ENCODE measurements at places on chromosomes 2 and 18. TPM values are rescaled to one million over a fixed set of nuclear protein-coding genes. Genes with fewer than 3 reads are reported as not detected.

Gene LIMS2
- 5.7 TPM for total RNA-seq

Gene TCF7L1
- total RNA-seq: 8.9 TPM

Gene TUBA3E
- not detected for total RNA-seq

Gene CNTNAP5
- total RNA-seq: not detected

Gene B3GNT7
- 0.52 TPM for total RNA-seq

Gene OXER1
- under 0.01 TPM for total RNA-seq

Gene KIAA2012
- under 0.01 TPM for total RNA-seq

Gene SIX2
- 4.2 TPM for total RNA-seq

Gene CNOT11
- 19.8 TPM for total RNA-seq

Gene SERPINB5
- total RNA-seq: not detected

Gene MRPS9
- total RNA-seq: 23.5 TPM

Gene SERPINB4
- not detected for total RNA-seq

Gene LIMS3
- 1.6 TPM for total RNA-seq

Gene TMEM163
- 1.0 TPM for total RNA-seq

Gene PAIP2B
- 5.7 TPM for total RNA-seq

Gene CD8B2
- total RNA-seq: under 0.01 TPM

Gene KLHL41
- total RNA-seq: 2,637 TPM

Gene HOXD13
- under 0.01 TPM for total RNA-seq

Gene CKAP2L
- 1.0 TPM for total RNA-seq

Gene PRKD3
- total RNA-seq: 48.5 TPM

Gene CRYGD
- total RNA-seq: not detected

Gene LYPD1
- total RNA-seq: 4.2 TPM

Gene MORN2
- total RNA-seq: 12.0 TPM

Gene ZEB2
- total RNA-seq: 108 TPM

Gene VWA3B
- not detected for total RNA-seq

Gene IFT172
- 21.4 TPM for total RNA-seq

Gene UPP2
- not detected for total RNA-seq

Gene SULT1C2
- 1.0 TPM for total RNA-seq

Measured in skeletal muscle tissue (tissue), 5 donors.